ENCODE measurements at places on chromosomes 5 and 9.

- no peak for DNase-seq
- H3K27me3 ChIP-seq, result no peaks in the 10 kb centered on the region
- H3K4me3 ChIP-seq, result no peak overlapping the region
- H3K36me3 ChIP-seq, result no peaks in the 10 kb centered on the region
These were observed 149.4 kb upstream of the MRPS30 start for GRCh38 chr5:44659334-44659733.

- H3K4me1 ChIP-seq, result no peaks in the 10 kb centered on the region
- no peak overlapping the region for H3K27ac ChIP-seq
- H3K27me3 ChIP-seq, result peaks cover 5% of the 10 kb centered on the region
- H3K4me3 ChIP-seq, result no peak overlapping the region
These were observed 1.5 kb downstream of the FAM81B start for GRCh38 chr5:95392593-95393182.

DNA sequence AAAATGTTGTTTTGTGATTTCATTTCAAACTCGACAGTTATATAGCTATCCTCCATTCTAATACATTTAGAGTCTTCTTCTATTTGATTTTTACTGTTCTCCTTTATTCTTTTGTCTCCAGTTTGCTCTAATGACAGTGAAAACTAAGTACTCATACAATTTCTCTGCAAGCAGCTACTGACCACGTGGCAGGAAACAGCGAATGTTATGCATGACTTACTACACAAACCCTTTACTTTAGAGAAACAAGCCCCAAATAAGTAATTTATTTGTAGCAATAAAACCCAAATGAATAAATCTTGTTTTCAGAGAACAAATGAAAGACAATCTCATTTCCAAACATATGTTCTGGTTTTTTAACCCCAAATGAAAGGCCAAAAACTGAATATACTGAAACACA is 41.9 kb downstream of the CDH6 start:
- H3K4me3 ChIP-seq, result no peak overlapping the region
- H3K27me3 ChIP-seq, result no peaks in the 10 kb centered on the region
- DNase-seq, result no peak
- no peak overlapping the region for H3K27ac ChIP-seq

DNA sequence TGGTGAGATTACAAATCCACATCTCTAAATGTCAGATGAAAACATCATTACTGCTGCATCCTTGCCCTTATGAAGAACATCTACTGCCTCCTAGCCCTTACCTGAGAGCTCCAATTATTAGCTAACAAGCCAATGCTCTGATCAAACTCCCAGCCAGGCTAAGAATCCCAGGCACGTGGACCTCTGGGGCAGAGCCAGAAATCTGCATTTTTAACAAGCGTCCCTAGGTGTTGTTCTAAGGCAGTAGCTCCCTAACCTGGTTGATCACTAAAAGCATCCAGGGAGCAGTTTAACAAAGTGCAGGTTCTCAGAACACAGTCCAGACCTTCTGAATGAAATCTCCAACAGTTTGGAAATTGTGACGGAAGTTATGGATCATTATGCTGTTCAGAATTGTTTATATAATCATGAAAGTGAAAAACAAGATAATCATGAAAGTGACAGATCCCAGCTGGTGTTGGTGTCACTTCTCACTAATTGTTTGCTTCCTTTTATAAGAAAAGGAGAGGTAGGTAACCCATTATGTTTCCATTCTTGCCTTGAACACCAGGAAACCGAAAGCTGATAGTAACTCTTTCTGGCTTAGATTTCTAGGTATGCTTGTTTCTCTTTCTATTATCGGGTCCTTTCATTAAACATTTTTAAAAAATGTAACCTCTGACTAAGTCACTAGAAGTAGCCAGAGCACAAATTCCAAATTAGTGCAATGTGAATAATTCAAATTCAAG is 216.5 kb upstream of the NR4A3 start:
- no peak overlapping the region for H3K27ac ChIP-seq
- H3K4me1 ChIP-seq, result peaks cover 3% of the 10 kb centered on the region
- H3K27me3 ChIP-seq, result no peaks in the 10 kb centered on the region
- no peaks in the 10 kb centered on the region for H3K36me3 ChIP-seq

DNA sequence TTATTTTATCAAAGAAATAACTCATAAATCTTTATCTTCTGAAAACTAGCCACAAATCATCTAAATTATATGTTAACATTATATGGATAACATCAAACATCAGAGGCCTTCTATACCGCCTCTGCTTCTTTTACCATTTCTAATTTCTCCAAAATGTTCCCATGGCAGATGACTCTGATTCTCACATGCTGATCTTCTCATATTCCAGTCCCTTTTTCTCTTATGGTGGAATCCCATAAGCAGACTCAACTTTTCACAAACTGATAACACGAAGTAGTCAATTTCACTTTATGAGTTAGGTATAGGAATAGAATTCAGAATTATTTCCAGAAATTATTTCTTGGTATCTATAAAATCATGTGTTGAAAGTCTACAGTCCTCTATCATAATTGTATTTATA is 212.3 kb downstream of the ENC1 start:
- DNase-seq, result no peak
- H3K36me3 ChIP-seq, result no peaks in the 10 kb centered on the region
- H3K4me1 ChIP-seq, result no peaks in the 10 kb centered on the region
- H3K4me3 ChIP-seq, result no peak overlapping the region
- no peak overlapping the region for H3K27ac ChIP-seq

DNA sequence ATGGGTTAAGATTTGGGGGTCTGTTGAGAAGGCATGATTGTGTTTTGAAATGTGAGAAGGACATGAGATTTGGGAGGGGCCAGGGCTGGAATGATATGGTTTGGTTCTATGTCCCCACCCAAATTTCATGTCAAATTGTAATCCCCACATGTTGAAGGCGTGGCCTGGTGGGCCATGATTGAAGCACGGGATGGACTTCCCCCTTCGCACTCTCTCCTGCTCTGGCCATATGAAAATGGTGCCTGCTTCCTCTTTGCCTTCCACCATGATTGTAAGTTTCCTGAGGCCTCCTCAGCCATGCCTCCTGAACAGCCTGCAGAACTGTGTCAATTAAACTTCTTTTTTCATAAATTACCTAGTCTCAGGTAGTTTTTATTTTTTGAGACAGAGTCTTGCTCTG is 14.7 kb upstream of the NOTCH1 start:
- H3K27ac ChIP-seq, result no peak overlapping the region
- DNase-seq, result no peak
- H3K36me3 ChIP-seq, result peaks cover 3% of the 10 kb centered on the region
- peaks cover 6% of the 10 kb centered on the region for H3K4me1 ChIP-seq

- peaks cover 46% of the 10 kb centered on the region for H3K4me1 ChIP-seq
- no peak overlapping the region for H3K4me3 ChIP-seq
- no peaks in the 10 kb centered on the region for H3K27me3 ChIP-seq
These were observed 146.4 kb downstream of the PALM2AKAP2 start for GRCh38 chr9:109926421-109926869.

GRCh38 chr9:23567516-23568165 is 258.4 kb downstream of the ELAVL2 start:
- no peak for DNase-seq
- H3K4me1 ChIP-seq, result no peaks in the 10 kb centered on the region
- H3K27ac ChIP-seq, result no peak overlapping the region
- H3K27me3 ChIP-seq, result no peaks in the 10 kb centered on the region

GRCh38 chr5:173278172-173278571 is 43.2 kb upstream of the NKX2-5 start:
- no peak for DNase-seq
- no peak overlapping the region for H3K27ac ChIP-seq
- H3K36me3 ChIP-seq, result no peaks in the 10 kb centered on the region

GRCh38 chr5:74643111-74643562 is 2.6 kb upstream of the ENC1 start:
- DNase-seq, result no peak
- peaks cover 74% of the 10 kb centered on the region for H3K27me3 ChIP-seq
- H3K36me3 ChIP-seq, result no peaks in the 10 kb centered on the region
- H3K4me3 ChIP-seq, result no peak overlapping the region

DNA sequence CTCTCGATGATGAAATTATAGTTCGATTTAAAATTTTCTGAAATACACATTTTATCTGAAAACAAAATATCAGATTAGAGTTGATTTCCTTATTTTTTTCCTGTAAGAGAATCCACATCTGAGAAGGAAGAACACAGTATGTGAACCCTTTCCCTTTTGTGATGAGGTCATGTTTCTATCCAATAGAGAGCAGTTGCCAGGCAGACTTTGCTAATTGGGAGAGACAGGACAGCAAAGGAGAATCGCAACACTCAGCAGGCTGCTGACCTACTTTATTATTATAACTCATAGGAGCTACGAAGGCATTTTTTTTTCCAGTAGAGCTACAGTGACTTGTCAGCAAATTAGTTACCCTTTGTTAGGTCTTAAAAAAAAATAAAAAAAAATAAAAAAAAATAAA is 242.1 kb downstream of the HCN1 start:
- H3K27ac ChIP-seq, result no peak overlapping the region
- H3K36me3 ChIP-seq, result no peaks in the 10 kb centered on the region

- no peak for DNase-seq
- no peak overlapping the region for H3K4me3 ChIP-seq
- peaks cover under 1% of the 10 kb centered on the region for H3K27me3 ChIP-seq
- no peaks in the 10 kb centered on the region for H3K36me3 ChIP-seq
- no peak overlapping the region for H3K27ac ChIP-seq
These were observed 401.9 kb downstream of the TLE4 start for GRCh38 chr9:79973627-79974026.

DNA sequence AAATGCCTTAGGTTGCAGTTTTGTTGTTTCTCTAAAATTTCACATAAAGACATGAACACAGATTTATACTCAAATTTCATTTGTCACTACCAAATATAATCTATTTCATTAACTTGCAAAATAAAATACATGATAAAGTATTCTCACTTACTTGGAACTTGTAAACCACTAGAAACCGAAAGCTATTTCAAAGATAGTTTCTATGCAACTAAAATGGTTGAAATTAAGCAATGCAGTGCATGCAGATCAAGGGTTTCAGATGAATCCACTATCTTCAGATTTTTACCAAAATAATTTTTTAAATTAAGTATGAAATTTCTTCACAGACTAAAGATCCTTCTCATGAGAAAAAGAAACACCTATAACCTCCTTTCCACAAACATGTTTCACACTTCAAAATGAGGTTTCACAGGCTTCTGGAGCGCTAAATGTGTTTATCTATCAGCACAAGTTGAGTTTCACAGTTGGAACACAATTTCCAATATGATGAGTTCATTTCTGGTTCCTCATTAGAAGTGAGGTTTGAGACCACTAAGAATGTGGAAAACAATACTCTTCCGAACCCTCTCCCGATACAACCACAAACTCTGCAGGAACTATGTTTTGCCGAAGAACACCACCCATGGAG is 63.9 kb downstream of the EPB41L4A start:
- peaks cover 3% of the 10 kb centered on the region for H3K27me3 ChIP-seq
- H3K27ac ChIP-seq, result no peak overlapping the region
- H3K36me3 ChIP-seq, result no peaks in the 10 kb centered on the region
- DNase-seq, result no peak
- H3K4me1 ChIP-seq, result no peaks in the 10 kb centered on the region
- no peak overlapping the region for H3K4me3 ChIP-seq

GRCh38 chr5:14737291-14737690 is 72.8 kb downstream of the OTULIN start:
- H3K36me3 ChIP-seq, result peaks cover 20% of the 10 kb centered on the region
- DNase-seq, result no peak
- peaks cover 11% of the 10 kb centered on the region for H3K4me1 ChIP-seq
- no peak overlapping the region for H3K27ac ChIP-seq

- no peaks in the 10 kb centered on the region for H3K4me1 ChIP-seq
- no peak overlapping the region for H3K4me3 ChIP-seq
- H3K36me3 ChIP-seq, result no peaks in the 10 kb centered on the region
- DNase-seq, result no peak
- no peak overlapping the region for H3K27ac ChIP-seq
These were observed 146.8 kb downstream of the ATPSCKMT start for GRCh38 chr5:10102706-10103497.

GRCh38 chr5:91018200-91018599 is 364.9 kb downstream of the ARRDC3 start:
- H3K27ac ChIP-seq, result no peak overlapping the region

DNA sequence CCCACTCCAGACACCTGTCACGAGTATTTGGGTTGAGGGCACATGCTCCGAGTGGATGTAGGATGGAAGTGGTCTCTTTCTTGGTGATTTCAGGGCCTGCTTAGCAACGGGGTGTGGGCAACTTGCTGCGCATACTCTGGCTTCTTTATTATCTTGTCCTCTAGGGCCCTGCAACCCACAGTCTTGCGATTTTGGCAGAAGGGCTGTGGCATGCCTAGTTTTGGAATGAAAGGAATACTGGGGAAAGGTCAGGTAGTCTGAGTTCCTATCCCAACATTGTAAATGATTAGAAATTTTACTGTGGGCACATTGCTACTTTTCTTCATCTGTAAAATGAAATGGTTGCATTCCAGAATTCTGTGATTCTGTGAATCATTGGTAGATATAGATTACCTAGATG is 74.3 kb downstream of the ACTBL2 start:
- H3K27me3 ChIP-seq, result peaks cover 3% of the 10 kb centered on the region
- no peak overlapping the region for H3K4me3 ChIP-seq
- H3K4me1 ChIP-seq, result no peaks in the 10 kb centered on the region
- DNase-seq, result no peak

GRCh38 chr9:92035687-92036410 is 79.4 kb downstream of the SPTLC1 start:
- no peaks in the 10 kb centered on the region for H3K27me3 ChIP-seq
- no peak for DNase-seq
- no peaks in the 10 kb centered on the region for H3K4me1 ChIP-seq
- no peak overlapping the region for H3K4me3 ChIP-seq

- H3K4me3 ChIP-seq, result no peak overlapping the region
- H3K36me3 ChIP-seq, result no peaks in the 10 kb centered on the region
- H3K27ac ChIP-seq, result no peak overlapping the region
These were observed 1475.1 kb downstream of the MAT2B start for GRCh38 chr5:164980480-164980879.

DNA sequence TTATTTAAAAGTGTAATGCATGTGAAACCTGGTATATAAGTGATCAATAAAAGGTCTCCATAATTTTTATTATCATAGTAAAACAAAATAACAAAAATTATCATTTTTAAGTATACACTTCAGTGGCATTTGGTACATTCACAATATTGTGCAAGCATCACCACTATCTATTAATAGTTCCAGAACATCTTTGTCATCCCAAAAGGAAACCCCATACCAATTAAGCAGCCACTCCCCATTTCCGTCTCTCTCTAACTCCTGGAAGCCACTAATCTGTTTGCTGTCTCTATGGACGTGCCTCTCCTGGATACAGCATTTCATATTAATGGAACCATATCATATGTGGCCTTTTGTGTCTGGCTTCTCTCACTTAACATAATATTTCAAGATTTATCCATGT is 7.6 kb downstream of the OLFML2A start:
- no peak overlapping the region for H3K4me3 ChIP-seq
- no peaks in the 10 kb centered on the region for H3K36me3 ChIP-seq
- no peak for DNase-seq

DNA sequence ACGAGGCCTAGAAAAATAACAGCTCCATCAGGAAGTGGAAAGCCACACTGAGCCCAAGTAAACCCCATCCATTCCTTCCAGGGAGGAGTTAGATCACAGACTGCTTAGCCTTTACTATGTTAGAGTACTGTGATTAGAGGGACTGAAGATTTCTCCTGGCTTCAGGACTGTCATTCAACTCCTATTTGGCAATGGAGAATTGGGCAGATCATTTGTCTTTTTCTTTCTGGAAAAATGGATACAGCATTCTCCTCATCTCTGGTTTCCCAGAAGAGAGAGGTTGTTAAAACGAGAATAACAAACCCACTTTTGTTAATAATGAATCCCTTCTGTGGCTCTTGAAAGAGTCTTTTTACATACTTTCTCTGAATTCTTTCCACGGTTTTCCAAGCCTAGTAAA is 150.4 kb downstream of the GABRB2 start:
- no peaks in the 10 kb centered on the region for H3K27me3 ChIP-seq
- DNase-seq, result no peak
- H3K27ac ChIP-seq, result no peak overlapping the region
- H3K36me3 ChIP-seq, result no peaks in the 10 kb centered on the region
- no peak overlapping the region for H3K4me3 ChIP-seq
